Inflammatory macrophage treated with lipopolysaccharide for 1 hour (primary cell): ENCODE measurements at places on chromosomes 4 and X.

GRCh38 chrX:8729811-8730210, 2.1 kb downstream of the ANOS1 start:
- no peak for DNase-seq

DNA sequence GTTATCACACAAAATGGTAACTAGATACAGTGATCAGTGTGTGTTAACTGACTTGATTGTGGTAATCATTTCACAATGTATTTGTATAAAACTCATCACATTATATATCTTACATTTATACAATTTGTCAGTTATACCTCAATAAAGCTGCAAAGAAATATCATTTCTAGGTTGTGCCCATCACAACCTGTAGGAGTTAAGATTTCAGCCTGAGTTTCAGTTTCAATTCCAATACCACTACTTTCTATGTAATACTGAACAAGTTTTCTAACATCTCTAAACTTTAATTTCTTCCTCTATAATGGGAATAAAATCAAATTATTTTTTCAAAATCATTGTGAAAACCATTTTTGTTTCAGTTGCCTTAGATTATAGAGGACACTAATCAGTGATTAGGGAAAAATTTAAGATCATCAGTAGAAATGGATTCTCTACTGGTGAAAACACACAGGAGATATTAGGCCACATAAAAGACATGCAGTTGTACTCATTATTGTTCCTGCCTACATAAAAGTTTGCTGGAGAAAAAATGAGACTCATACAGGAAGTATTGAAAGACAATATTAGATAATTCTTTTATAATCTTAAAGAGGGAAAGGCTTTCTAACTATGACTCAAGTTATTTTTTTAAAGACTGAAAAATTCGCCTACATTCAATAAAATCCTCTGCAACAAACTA, 18.4 kb upstream of the TBC1D1 start:
- no peak for DNase-seq

DNA sequence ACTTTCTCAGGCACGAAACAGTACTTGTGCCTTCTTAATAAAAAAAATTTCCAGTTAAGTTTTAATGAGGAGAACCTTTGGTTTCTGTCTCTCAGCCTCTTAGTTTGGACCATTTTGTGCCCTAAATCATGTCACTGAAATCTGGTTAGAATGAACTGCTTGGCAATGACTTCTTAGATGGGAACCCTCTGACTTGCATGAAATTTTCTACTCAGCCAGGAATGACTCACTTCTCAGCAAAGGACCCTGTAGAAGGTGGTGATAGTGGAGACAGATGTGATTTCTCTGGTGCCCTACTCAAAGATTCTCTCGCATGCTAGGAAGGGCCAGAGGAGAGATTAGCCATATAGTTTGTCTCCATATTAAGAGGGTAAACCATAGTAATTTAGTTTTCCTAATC, 50.5 kb downstream of the RASL11B start:
- DNase-seq: no peak

DNA sequence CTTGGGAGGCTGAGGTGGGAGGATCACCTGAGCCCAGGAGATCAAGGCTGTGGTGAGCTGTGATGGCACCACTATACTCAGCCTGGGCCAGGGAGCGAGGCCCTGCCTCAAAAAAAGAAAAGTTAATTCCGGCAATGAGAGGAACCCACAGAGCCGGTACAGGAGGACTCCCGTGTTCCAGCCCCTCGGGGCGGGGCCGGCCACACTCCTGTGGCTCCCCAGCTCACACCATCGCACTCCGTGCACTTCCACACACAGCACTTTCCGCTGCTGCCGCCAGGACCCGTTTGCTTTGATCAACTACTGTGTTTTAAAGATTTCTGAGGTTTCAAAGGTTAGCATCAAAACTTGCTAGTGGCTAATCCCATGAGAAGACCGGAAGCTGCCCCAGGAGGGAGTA, 171.7 kb downstream of the AFAP1 start:
- DNase-seq: no peak

DNA sequence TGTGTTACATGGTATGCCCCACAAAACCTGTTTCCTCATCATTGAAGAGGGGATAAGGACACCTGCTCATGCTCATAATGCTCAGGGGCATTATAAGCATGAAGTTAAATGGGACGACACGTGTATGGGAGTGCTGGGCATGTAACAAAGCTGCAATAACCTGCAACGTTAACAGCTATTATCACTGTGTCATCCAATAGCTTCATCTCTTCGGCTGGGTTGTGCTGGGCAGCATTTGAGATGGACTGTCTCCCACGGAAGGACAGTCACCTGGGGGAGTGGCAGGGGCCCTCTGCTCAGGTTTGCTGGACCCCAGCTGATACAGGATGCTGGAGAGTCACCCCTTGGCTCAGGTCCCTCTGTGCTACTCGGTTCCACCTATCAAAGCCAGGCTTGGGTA, 94.5 kb downstream of the NSUN7 start:
- DNase-seq: no peak

- no peak for DNase-seq
Observed at GRCh38 chrX:7704205-7704604, 138.8 kb upstream of the VCX start.

- DNase-seq: no peak
Observed at GRCh38 chrX:128464116-128464515, 411.9 kb upstream of the ACTRT1 start.
